ENCODE measurements at places on chromosomes 6 and 20.

DNA sequence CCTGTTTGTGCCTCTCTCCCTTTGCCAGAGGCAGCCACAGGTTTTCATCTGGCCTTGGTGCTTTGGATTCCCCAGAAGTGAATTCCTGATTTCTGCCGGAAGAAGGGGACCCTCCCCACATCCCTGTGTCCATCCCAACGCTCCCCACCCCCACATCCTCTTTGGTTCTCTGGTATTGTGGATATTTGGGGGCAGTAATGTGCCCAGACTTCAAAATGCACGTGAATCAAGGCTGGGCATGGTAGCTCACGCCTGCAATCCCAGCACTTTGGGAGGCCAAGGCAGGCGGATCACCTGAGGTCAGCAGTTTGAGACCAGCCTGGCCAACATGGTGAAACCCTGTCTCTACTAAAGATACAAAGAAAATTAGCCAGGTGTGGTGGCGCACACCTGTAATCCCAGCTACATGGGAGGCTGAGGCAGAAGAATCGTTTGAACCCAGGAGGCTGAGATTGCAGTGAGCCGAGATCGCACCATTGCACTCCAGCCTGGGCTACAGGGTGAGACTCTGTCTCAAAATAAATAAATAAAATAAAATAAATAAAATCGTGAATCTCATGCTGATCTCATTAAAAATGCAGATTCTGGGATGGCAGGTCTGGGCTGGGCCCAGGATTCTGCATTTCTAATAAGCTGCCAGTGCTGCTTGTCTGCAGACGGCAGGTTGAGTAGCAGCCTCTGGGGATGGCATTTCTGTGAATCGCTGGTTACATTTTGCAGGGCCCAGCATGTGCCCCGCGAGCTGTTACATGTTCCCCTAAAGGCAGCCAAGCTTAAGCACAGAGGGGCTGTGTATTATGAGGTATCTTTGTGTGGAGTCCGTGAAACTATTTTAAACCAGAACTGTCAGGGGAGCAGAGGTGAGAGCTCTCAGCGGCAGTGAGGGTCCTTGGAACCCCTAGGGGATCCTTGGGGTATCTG is 49.0 kb downstream of the SYNJ2 start:
- DNase-seq = no peak

- no peak for DNase-seq
These were observed 54.6 kb downstream of the FYN start for GRCh38 chr6:111818539-111819226.

DNA sequence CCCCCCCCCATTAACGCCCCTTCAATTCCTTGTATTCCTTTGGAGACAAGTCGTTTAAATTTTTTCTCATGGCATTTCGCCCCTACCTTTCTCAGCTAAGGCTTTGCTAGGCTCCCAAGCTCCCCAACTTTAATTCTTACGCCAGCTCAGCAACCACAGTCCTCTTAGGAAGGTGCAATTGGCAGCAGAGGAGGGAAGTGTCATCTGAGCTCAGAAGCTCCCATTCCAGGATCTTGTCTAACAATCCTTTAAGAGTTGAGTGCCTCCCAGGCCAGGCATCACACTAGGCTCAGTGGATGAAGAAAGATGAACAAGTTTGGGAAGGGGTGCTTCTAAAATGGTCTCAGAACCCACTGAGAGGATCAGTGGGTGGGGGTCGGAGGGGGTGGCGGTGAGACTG is 131.2 kb upstream of the AKAP12 start:
- no peak for DNase-seq

- DNase-seq = no peak
These were observed 74.1 kb upstream of the BTN3A2 start for GRCh38 chr6:26290941-26291340.

DNA sequence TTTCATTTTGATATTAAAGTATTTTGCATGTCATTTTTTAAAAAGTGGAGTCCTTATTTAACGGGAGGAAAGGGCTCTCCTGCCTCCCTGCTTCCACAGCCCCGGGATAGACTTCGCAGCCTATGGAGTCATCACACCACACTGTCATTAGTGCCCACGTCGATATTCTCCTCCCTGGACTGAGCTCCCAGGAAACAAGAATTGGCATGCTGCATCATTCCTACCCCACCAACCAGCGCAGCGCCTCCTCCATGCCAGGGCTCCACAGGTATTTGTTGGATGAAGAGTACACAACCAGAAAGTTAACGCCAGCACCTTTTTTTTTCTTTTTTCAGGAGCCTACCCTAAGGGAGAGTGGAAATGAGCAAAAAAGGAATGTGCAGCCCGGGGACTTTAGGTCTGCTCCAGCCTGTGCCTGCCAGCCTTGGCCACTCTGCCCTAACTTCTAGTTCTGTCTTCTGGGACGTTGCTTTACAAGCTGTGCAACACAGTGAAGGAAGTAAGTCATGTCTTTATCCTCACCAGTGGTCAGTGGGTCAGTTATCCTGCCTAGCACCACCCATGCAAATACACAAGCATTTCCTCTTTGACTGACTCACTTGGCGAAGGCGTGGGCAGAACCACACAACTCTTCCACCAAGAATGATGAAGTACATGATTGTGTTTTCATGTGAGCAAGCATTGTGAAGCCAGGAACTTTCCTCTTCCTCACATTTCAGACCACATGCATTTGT is 180.7 kb upstream of the UST start:
- no peak for DNase-seq

- DNase-seq = no peak
These were observed 10.1 kb downstream of the CD164 start for GRCh38 chr6:109372130-109372529.

DNA sequence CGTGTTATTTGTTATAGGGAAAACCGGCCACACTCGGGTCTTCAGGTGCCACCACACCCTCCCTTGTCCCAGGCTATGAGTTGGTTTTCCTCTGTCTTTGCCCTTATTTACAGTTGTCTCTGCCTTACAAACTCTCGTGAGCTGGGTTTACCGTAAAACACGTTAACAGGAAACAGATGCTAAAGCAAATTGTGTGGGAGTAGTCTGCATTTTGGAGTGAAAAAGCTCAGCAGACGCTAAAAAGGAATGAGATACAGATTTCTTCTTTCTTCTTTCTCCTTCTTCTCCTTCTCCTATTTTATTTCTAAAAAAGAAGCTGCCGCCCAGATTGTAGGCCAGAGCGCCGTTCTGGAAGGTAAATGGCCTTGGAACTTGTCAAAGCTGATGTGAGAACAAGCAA is 51.9 kb downstream of the APCDD1L start:
- no peak for DNase-seq

DNA sequence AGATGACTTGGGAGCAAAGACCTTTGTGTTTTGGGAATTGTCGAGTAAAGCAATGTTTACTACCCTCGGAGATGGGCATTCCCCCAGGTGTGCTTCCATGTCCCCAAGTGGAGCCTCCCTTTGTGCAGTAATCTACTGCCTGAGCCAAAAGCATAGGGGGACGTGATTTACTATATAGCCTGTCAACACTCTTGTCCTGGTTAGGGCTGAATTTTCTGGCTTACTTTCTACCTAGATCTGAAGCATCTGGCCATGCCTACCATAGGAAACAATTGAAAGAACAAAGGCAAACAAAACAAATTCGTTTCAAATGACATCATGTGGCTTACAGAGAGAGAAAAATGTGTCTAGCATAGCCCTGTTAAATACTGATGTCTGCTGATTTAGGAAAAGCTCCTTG is 350.6 kb downstream of the SAMD5 start:
- DNase-seq = no peak

DNA sequence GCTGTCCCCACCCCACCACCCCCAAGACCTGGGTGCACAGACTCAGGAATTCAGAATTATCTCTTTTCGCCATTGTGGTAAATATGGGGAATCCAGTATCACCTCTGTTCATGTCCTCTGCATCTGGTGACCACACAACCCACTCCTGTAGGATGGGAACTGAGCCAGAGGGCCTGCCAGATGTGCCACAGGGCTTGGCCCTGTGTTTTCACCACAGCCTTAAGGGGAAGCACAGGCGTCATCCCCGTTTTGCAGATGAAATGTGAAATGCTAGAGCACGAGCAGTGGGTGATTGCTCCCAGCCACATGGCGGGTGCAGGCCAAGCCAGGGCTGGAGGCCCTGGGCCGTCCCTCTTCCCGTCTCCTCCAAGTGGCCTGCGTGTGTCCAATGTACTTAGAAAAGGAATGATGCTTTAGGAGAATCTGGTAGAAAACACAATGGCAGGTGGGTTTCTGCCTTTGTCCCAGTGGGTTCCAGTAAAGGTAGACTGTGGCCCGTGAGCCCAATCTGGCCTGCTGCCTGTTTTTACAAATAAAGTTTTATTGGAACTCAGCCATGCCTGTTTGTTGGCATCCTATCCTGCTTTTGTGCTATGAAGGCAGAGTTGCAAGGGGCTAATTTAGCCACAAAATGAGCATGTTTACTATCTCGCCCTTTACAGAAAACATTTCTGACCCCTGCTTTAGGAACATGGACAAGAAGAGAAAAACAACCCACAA is 309.2 kb downstream of the CDH4 start:
- DNase-seq = no peak

DNA sequence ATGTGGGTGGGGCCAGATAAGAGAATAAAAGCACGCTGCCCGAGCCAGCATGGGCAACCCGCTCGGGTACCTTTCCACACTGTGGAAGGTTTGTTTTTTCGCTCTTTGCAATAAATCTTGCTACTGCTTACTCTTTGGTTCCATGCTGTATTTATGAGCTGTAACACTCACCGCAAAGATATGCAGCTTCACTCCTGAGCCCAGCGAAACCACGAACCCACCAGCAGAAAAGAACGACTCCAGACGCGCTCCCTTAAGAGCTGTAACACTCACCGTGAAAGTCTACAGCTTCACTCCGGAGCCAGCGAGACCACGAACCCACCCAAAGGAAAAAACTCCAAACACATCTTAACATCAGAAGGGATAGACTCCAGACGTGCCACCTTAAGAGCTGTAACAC is 76.7 kb downstream of the TFAP2A start:
- DNase-seq = no peak

GRCh38 chr6:50404643-50405042 is 308.7 kb upstream of the TFAP2D start:
- no peak for DNase-seq

DNA sequence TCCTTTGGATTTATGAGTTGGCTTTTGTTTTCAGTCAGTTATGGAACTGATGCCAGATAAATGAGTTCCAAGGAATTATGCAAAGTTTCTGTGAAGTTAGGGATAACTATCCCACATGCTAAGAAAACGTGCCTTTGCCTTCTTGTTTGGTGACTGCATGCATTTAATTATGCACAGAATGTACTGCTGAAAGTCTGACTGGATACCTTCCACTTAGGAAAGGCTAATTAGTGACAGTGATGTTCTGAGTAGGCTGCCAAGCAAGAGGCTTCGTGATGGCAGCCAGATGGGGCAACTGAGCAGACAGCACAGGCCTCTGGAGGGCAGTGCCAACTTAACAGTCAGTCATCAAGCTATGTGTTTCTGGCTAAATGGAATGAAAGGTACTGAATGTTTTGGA is 289.9 kb downstream of the CD109 start:
- no peak for DNase-seq

GRCh38 chr20:1478566-1478965 is 11.9 kb upstream of the NSFL1C start:
- DNase-seq = no peak

DNA sequence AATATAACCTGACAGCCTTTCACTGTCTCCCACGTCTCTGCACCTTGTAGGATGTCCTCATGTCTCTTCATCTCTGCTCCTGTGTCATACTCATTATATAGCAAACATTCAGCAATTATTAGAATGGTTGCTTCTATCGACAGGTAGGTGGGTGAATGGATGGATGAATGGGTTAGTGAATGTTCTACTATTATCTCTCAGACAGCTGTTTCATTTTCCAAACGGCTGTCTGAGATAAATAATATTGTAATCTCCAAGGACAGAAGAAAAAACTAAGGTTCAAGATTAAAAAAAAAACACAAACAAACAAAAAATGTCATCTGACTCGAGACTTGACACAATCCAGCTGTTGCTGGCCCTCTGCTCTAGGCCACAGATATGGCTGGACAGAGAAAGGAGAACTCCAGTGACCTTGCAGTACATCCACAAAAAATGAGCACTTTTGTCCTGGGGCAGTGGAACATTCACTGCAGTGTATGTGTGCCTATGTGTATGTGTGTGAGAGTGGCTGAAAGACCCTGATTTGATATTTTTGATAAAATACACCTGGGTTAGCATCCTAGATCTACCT is 2.1 kb downstream of the HNF4A start:
- no peak for DNase-seq

- DNase-seq = no peak
These were observed 41.9 kb downstream of the PTGIS start for GRCh38 chr20:49526056-49526455.

GRCh38 chr6:168078943-168079405 is at the start of gene FRMD1:
TSS of gene FRMD1 (minus strand) at chr6:168079212. CDS start at chr6:168079094, 118 bp downstream.
- no peak for DNase-seq

DNA sequence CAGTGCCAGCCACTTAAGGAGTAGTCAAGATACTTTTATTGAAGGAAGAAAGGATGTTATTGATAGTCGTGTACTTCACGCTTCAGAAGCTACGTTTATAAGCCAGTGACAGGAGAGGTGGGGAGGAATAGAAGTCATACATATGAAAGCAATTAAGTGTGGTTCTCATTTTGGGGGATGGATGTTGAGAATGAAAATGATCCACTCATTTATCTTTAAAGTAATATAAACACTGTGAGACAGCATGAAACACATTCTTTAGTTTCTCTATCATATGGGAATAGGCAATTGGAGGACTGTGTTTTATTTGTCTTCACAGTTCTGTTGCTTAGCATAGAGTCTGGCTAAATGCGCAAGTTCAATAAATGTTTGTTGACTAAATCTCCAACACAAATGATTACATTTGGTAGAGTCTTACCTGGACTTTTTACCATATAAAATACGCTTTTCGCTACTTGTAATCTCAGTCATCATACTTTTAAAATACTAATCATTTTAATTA is 35.2 kb downstream of the AK9 start:
- no peak for DNase-seq

GRCh38 chr6:106870069-106870468 is 104.5 kb downstream of the CD24 start:
- DNase-seq = no peak

DNA sequence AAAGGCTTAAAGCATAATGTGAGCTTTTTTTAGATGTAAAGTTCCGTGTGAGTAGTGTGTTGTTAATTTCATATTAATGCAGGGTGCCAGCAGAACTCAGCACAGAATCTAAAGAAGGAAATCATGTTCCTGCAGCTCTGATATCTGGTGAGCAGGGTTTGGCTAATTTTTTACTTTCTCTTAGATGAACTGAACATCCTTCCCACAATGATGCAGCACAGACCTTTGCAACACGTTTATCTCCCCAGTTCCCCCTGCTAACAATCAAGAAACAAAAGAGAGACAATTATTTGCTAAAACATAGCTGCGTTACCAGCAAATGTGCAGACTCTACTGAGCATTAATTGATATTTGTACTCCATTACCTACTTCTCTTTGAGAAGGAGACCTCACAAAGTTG is 39.1 kb upstream of the ATXN1 start:
- no peak for DNase-seq

- no peak for DNase-seq
These were observed 459.7 kb downstream of the MMUT start for GRCh38 chr6:49003348-49003747.

All from GOT3 (cell line).